ENCODE measurements at places on chromosomes 2 and 18. TPM values are rescaled to one million over a fixed set of nuclear protein-coding genes. Genes with fewer than 3 reads are reported as not detected.

The IL36B gene
- not detected for total RNA-seq

The CLEC4F gene
- total RNA-seq, result not detected

The ADCYAP1 gene
- not detected for total RNA-seq

The UGT1A6 gene
- total RNA-seq, result not detected

The BZW1 gene
- total RNA-seq, result 710 TPM

The PPP1R7 gene
- total RNA-seq, result 29.0 TPM

The SKA1 gene
- 3.0 TPM for total RNA-seq

The ATG16L1 gene
- 34.0 TPM for total RNA-seq

The ADGRF3 gene
- total RNA-seq, result 0.20 TPM

The PMAIP1 gene
- total RNA-seq, result 2.1 TPM

The ALK gene
- total RNA-seq, result 0.07 TPM

The POMC gene
- 1.2 TPM for total RNA-seq

The TMEM247 gene
- not detected for total RNA-seq

The SGPP2 gene
- not detected for total RNA-seq

The VIT gene
- 8.9 TPM for total RNA-seq

The IL1B gene
- 11.9 TPM for total RNA-seq

The ANKRD29 gene
- total RNA-seq, result 2.0 TPM

The CDH7 gene
- total RNA-seq, result not detected

The REEP1 gene
- total RNA-seq, result 0.07 TPM

The GALR1 gene
- total RNA-seq, result not detected

The MC5R gene
- not detected for total RNA-seq

The ANO7 gene
- 1.0 TPM for total RNA-seq

The CPLX4 gene
- total RNA-seq, result not detected

The SH3YL1 gene
- 45.4 TPM for total RNA-seq

The CDK15 gene
- total RNA-seq, result 1.5 TPM

Data from smooth muscle cell of the pulmonary artery (primary cell).